ENCODE measurements at places on chromosomes 4 and X.

- peak; percentile 94 for DNase-seq
Observed at GRCh38 chr4:40309250-40309774, 25.8 kb upstream of the CHRNA9 start.

- peak; percentile 35 for DNase-seq
Observed at GRCh38 chrX:69387567-69388487, 116.3 kb upstream of the NALF2 start.

DNA sequence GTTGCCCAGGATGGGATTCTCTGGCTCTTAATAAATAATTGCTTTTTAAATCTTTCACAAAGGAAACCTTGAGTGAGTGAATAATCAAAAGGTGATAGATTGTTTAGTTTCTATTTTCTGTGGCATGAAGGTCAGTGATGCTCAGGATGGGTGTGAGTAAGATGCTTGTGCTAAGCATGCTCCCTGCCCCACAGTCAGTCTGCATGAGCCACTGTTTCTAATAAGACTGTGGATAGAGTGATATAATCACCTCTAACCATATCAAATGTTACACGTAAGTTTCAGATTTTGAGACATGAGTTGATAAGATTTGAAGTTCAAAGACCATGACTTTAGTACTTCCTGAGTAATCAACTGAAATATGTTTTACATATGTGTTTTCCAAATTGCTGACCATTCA is 2.7 kb upstream of the GAGE10 start:
- no peak for DNase-seq

DNA sequence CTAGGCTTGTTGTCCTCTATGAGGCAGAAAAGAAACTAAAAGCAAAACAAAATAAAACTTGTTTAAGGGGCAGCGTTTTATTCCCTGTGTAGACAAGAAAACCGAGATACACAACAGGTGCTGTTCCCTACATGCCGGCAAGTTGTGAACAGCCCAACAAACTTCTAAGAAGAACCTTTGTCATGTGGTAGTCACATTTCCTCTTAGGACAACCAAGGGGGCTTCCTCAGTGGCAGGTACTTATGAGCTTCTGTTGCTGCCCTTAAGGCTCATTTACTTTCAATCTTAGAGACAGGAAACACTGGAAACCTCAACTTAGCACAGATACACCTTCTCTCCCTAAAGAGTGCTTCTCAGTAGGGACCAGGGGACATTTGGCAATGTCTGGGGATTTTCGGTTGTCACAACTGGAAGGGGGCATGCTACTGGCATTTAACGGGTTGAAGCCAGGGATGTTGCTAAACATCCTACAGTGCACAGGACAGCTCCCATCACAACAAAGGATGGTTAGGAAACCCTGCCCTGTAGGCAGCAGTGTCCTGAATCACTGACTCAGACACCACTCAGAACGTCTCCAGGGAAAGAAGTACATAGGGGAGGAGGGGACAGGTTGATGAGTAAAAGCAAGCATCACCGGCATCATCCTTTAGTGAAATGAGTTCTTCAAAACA is 111.0 kb downstream of the ASB9 start:
- DNase-seq, result peak; percentile 51

DNA sequence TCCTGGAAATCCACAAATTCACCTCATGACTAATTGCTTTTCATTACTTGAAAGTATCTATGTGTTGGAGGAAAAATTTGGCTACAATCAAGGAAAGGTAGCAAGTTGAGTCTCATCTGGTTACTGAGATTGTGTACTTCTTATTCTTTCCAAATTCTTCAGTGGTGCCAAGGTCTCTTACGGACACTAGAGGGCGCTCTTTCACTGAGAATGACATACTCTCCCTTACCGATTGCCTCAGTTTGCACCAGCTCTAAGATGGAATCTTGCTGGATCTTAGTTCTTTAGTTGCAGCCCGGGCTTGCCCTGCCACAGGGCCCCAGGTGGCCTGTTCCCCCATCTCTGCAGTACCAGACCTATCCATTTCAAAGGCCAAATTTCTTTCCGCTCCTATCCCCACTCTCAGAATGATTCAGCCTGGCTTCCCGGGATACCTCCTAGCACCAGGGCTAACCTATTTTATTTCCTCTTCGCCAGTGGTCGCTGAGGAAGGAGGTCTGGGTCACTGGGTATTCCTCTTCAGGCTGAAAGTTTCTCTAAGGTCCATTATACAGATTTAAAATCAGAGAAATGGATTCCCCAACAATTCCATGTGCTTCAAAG is 24.6 kb upstream of the GPR50 start:
- DNase-seq, result peak; percentile 25

DNA sequence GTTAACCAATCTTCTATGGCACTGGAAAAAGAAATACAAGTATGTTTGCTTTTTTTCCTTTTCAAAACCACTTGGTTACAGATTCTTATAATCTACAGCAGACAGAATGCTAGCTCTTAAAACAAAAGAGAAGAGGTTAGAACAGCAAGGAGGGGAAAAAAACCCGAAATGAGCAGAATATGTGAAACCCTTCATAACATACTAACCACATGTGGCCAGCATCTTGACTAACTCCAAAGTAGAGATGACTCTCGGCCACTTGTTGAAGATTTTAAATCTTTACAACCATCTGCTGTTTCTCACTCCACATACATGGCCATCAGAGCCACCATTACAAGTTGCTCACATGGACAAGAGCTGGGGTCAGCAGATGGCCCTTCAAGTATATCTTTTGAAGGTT is 100.3 kb downstream of the PAPSS1 start:
- DNase-seq, result no peak

- no peak for DNase-seq
Observed at GRCh38 chr4:102551958-102552565, 50.9 kb downstream of the NFKB1 start.

GRCh38 chr4:74967324-74967723 is 34.4 kb downstream of the PARM1 start:
- DNase-seq, result no peak

GRCh38 chr4:124631760-124632159 is 80.8 kb downstream of the ANKRD50 start:
- no peak for DNase-seq

DNA sequence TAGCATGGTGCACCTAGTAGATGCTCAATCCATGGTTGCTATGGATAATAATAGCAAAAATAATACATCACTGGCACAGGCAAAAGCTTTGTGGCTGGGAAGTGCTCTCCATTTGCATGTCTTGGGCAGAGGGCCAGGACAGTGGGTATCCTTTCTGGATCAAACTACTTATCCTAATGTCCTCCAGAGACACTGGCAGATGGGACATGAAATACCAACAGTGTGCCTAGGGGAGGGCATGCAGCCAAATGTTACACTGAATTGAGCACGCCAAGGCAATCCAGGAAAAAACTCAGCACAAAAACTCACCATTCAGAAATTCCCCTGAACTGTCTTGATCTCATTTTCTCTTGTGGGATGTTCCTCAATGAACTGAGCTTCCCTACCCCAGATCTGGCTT is 98.6 kb upstream of the SCML1 start:
- no peak for DNase-seq

DNA sequence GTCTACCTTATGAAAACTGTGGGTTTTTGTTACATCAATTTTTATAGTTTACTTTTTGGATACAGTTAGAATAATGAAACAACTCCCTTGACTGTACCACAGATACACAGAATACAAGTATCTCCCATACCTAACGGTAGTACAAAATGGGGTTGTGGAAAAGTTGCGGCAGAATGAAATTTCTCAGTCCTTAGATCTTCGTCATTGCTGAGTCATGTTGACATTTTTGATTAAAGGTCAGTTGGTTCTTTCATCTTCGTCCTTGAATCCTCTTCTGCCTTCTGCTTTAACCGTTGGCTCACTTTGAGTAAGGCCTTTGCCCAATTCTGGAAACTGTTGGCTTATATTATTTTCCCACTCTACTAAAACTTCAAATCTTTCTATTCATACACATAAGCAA is 75.6 kb downstream of the TRIML1 start:
- no peak for DNase-seq

DNA sequence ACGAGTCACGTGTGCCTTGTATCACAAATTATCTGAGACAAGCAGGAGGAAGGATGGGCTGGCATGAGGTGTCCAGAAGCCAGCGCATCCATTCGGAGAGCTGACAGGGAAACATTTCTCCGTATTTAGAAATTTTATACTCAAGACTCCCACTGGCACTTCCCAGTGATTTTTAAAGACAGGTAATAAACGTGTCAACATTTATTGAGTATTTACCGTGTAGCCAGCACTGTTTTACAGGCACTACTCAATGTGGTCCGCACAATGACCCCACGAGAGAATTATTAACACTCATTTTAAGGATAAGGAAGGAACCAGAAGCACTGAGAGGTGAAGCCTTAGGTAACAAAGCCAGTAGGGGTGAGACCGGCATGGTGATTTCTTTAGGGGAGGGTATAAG is 23.2 kb downstream of the GEMIN8 start:
- DNase-seq, result no peak

DNA sequence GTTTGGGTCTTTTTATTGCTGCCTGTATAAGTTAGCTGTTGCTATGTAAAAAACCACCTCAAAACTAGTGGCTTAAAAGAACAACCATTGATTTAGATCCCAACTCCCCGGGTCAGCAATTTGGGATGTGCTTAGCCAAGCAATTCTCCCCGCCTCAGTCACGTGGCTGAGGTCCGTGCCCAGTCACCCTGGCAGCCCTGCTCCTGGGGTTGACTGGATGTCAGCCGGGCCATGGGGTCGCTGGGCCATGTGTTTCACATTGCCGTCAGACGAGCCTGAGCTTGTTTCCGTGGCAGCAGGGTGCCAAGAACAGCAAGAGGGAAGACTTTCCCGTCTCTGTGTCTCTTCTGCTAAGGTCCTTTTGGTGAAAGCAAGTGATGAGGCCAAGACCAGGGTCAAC is 345.7 kb upstream of the FAT1 start:
- no peak for DNase-seq

GRCh38 chr4:173697840-173698239 is 167.8 kb upstream of the HAND2 start:
- no peak for DNase-seq

DNA sequence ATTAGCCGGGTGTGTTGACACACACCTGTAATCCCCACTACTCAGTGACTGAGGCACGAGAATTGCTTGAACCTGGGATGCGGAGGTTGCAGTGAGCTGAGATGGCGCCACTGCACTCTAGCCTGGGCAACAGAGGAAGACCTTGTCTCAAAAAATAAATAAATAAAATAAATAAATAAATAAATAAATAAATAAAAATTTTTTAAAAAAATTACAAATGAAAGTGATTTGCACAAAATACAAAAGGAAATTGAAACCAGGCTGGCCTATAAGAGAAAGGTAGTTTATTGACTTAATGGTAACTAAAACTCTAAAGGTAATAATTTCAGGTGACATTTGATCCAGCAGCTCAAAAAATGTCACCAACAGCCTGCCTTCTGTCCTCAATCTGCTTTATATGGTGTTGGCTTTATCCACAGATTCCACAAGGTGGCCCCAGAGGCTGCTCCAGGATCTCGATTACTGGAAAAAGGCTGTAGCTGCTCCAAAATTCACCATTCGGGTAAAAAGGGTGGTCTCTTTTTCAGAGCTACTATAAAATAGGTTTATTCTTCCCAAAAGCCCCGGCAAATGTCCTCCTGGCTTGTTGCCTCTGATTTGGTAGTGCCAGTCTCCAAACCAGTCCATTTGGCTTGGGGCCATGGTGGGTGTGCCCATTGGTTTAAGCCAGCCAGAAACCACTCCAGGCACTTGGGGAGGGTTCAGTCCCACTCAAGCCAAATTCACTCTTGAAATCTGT is 61.4 kb upstream of the TRIM2 start:
- peak; percentile 75 for DNase-seq

- no peak for DNase-seq
Observed at GRCh38 chrX:42515939-42516338, 262.0 kb downstream of the PPP1R2C start.

DNA sequence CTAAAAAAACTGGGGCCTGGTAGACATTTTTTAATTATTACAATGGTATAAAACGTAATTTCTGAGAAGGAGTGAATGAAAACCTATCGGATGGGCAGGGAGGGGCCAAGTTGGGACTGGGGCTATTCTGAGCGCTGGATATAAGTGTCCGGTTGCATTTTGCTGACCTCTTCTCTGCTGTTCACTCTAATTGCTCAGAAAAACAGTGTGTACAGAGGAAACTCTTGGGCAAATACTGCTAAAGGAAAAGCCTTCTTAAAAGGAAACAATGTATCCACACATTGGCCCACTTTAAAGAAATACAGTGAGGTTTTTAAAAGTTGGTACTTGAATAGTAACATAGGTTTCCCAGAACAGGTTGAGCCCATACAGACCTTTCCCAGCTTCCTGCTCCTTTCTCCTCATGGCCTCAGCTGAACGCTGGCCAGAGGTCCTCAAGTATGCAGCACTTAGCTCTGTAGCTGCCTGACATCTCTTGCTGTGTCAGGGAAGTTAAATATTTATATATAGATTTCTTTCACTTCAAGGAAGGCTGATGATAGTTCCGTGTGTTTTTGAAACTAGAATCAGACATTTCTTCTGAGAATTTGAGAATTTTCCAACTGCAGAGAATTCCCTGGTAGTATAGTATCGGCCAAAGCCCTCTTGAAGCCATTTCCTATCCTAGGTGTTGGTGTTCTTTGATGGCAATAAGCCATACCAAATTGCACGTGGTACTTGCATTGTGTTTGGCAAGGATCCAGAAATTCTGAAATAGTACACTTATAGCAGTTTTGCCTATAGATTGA is 97.1 kb upstream of the SLC4A4 start:
- no peak for DNase-seq

- no peak for DNase-seq
Observed at GRCh38 chr4:22962295-22962694, 269.6 kb downstream of the GBA3 start.

DNA sequence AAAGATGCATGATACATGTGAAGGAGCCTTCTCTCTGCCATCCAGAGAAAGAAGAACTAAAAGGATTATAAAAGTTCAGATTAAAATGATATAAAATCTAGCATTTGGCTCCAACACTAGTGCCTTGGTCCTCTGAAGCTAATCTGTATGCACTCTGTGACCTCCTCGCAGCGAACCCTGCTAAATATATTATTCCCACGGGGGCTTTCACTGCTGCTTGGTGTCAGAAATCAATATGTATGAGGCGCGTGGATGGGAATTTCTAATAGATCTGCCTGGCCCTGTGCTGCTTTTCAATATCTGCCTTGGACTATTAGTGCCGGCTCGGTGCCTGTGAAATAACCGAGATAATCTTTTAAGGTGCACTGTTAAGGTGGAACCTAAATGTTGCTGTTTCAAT is 69.7 kb downstream of the CXXC4 start:
- DNase-seq, result no peak

Measured in activated CD4-positive, alpha-beta memory T cell treated with anti-CD3 and anti-CD28 coated beads for 36 hours (primary cell).